Fibroblast of upper back skin (primary cell): ENCODE measurements at places on chromosomes 2 and 18.

- DNase-seq: peak; percentile 13
Measured at GRCh38 chr2:162369551-162369950, 25.6 kb downstream of the GCA start.

DNA sequence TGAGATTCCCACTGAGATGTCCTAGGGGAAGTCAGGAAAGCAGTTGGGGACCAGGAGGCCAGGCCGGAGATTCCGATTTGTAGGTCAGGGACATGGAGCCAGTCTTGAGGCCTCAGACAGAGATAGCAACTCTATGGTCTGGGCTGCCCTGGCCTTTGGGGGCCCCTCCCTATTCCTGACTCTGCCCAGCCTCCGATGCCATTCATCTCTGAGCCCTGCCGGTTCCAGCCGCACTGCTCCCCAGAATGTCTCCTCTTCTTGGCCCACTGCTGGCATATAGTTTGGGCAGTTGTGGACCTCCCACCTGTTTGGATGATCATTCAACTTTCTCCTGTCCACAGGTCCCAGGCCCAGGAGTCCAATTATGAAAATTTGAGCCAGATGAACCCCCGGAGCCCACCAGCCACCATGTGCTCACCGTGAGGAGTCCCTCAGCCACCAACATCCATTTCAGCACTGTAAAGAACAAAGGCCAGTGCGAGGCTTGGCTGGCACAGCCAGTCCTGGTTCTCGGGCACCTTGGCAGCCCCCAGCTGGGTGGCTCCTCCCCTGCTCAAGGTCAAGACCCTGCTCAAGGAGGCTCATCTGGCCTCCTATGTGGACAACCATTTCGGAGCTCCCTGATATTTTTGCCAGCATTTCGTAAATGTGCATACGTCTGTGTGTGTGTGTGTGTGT, 16.4 kb downstream of the SIGLEC15 start:
- DNase-seq: no peak

- no peak for DNase-seq
Measured at GRCh38 chr2:240247241-240247867, 106.9 kb upstream of the OTOS start.

GRCh38 chr2:113217455-113218282, 43.9 kb downstream of the PSD4 start:
- DNase-seq: no peak

GRCh38 chr18:70276416-70277191, 12.2 kb upstream of the SOCS6 start:
- DNase-seq: no peak

GRCh38 chr2:29063056-29063455, 11.3 kb downstream of the PCARE start:
- DNase-seq: no peak

DNA sequence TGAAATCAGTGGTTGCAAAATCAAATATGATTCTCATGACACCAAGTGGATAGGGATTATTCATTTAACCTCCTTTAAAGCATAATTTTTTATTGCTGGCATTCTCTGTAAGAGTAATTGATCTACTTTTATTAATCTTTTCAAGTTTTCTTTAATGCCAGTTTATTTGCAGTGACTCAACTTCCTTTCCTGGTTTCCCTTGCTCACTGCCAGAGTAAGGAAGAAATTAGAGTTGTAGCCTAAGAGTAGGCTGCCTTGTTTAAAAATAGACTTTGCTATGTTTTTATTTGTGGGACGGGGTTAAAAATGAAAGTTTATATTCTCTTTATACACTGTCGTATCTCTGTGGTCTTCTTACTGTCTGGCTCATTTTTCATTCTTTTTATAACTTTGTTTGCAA, 148.6 kb downstream of the WDR7 start:
- DNase-seq: no peak

DNA sequence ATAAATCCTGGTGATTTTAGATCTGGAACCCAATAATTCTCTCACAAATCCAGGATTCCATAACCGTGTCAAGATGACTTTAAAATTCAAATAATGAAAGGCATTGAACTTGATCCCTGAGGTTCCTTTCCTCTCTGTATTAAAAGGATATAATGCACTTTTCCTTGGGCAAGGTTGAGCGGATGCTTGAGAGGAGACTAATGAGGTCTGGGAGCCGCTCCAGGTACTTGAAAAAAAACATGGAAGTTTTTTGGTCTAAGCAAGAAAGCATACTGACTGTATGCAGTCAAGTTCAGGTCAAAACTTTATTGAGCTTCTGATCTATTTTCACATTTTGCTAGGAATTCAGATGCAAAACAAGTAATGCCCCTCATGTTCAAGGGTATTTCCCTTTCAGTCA, 318.5 kb downstream of the RAD51AP2 start:
- DNase-seq: peak; percentile 20

DNA sequence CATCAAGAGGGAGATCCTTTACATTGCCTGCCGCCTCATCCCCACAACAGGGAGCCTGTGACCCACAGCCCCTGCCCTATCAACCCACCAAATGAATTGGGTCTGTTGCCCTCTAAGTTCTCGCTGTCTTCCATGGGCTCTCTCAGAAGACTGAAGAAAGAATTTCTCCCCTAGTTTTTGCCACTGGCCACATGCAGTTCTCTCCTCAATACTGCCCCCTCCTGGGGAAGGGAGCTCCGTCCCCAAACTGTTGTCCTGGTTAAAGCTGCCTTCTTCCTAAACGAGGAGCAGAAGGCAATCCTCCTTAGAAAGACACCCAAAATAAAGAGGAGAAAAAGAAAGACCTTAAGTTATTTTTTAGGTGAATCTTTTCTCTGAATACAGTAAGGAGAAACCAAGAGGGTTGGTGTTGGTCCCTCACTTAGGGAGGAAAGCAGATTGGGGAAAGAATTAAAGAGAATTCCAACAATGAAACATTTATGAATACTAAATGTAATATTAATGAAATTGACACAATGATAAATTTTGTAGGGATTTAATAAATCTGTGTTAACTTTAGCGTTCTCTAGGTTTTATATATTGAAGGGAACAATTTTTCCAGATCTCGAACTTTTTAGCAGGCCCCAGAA, 31.1 kb upstream of the SATB2 start:
- DNase-seq: peak; percentile 60

GRCh38 chr2:86815611-86816010, 24.9 kb upstream of the CD8A start:
- DNase-seq: no peak

DNA sequence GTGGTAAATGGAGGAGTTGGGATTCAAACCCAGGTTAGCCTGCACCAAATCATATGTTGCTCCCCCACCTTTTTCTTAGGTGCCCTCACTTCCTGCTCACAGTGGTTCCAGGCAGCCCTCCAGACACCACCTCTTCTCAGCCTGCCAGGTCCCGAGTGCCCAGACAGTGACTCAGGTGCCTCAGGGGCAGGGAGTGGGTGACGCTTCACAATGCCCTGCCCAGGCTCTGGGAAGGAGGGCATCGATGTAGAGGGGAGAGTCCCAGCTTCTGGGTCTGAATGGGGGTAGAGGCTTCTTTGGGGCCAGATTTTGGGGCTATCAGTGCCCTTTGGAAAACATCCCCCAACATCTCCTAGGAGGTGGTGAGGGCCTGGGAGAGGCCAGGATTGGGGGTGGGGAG, 5.2 kb upstream of the DNAJB2 start:
- DNase-seq: no peak

- DNase-seq: no peak
Measured at GRCh38 chr2:206616151-206616550, 26.1 kb upstream of the FAM237A start.
